ENCODE measurements at places on chromosomes 7 and 10.

- DNase-seq: no peak
Observed at GRCh38 chr7:32069116-32069650, 1.0 kb downstream of the PDE1C start.

GRCh38 chr10:95341716-95342130 is 50.9 kb upstream of the PDLIM1 start:
- DNase-seq: no peak

DNA sequence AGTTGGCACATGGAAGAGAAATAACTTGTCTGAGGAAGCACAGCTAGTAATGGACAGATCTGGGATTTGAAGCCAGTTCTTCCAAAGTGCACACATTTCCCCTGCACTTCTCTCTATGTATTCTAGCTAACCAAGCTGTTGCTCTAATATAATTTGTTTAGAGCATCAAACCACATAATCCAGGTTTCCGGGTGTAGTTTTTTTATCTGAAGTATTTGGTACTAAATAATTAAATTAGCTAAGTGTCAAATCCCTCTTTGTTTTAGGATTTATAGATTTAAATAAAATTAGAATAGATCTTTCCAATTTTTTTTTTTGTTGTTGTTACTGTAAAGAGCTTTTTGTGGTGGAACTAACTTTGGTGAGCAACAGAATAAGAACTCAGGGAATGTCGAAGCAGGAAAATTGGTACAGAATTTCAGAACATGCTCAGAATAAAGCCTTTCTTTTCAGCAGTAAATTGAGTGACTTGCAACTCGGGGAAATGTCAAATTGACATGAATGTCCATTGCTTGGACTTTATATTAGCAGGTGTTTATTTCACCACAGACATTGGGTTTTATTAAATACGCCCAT is 33.7 kb downstream of the CAMK1D start:
- no peak for DNase-seq

- no peak for DNase-seq
Observed at GRCh38 chr10:111445667-111446066, 368.8 kb downstream of the ADRA2A start.

Measured in mesenteric fat pad (tissue), 1 donor.